ENCODE measurements at places on chromosomes 4 and X.
A peak's percentile ranks its signal among the peaks of the same experiment; 100 is the strongest.

DNA sequence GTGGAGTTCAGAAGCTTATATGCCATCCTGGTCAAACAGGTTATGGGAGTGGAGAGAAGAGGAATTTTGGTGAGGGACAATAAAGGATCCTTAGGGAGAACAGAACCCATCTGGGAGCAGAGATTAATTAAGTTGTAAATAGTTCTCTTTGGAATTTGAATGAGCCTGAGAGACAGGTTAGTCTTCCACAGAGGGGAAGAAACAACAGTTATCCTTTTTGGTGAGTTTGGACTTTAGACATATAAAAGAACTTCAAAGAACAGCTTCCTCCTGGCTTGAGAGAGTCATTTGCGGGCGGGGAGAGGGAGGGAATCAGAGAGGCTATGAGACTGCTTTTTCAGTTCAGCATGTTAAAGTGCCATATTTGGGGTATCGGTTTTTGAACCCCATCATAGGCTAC lies 793.3 kb upstream of the MAGEB2 start:
- no peak for DNase-seq

DNA sequence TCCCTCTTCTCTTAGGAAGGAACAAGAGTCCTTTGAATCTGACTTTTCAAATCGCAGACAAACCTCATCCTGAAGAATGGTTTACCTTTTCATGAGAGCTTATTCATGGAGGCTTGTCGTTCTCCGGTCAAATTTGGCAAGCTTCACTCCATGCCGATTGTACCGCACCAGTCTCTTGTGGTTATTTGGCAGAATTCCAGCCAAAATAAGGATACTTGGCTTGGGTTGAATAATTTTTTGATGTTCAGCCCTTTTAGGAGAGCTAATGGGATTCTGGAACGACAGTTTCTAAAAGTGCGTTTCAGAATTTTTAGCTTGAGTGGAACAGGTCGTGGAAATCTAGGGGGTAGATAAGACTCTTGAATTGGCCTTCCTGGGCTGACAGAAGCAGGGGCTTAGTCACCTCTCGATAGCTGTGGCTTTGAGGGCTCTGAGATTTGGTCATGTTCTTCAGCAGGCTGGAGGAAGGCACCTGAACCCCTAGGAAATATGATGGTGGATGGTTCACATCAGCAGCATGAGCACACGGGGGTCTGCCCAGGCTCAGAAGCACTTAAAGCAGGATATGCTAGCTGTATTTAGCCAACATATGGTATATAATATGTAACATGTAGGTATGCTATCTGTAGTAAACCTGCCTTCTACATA lies 1.5 kb downstream of the KLHL2 start:
- no peak for DNase-seq

GRCh38 chrX:19955306-19955705 lies 35.6 kb downstream of the BCLAF3 start:
- DNase-seq: no peak

DNA sequence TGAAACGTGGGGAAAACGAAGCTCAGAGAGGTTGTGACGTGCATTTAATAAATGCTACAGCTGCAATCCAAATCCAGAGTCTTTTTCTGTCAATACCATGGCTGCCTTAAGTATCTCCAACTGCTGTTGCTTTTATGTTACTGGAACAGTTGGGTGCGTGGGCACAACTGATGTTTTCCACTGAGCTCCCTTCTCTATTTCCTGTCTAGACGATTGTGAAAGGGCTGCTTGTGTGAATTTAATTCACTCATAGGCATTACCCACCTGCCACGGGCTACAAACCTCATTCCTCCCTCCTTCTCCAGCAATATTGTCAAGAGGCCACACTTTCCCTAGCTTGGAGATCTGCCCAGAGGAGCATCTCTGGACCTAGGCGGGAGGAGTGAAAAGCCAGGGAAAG lies 526.0 kb downstream of the MID1IP1 start:
- DNase-seq: no peak

- DNase-seq: no peak
These were observed 109.4 kb downstream of the ZNF518B start for GRCh38 chr4:10347815-10348214.

- DNase-seq: no peak
These were observed 978.3 kb upstream of the TENM3 start for GRCh38 chr4:181264893-181265292.

DNA sequence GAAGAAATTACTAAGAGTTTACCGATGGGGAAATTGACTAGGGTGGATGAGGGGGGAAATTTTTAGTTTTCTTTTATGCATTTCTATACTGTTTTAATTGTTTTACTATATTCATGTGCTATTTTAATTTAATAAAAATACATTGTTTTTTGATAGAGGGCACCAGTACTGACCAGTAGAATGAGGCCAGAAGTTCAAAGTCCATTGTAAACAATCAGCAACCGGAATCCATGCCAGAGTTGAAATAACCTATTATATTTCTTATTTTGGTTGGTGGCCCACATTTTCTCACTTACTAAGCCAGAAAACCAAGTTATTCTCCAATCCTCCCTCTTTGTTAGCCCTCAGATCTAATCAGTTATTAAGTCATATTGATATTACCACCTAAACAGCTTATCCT lies 595.9 kb downstream of the SMARCA1 start:
- no peak for DNase-seq

- no peak for DNase-seq
These were observed at the start of gene CDX4 for GRCh38 chrX:73446831-73447230. Gene CDX4 (plus strand): TSS chrX:73447053. CDS start chrX:73447254, 201 bp downstream.

DNA sequence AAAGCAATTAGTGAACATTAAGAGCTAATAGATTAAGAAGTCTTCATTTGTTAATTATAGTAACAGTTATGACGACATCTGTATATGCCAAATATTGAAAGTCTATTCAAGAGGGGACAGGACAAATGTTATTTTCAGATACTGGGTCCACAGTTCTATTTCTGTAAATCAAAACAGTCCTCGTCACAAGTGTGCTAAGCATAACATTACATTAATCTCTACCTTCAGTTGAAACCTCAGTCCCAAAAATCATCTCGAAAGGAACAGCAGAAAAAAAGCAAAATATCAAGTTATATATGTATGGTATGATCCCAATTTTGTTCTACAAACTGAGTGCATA lies 70.3 kb downstream of the APBB2 start:
- no peak for DNase-seq

GRCh38 chr4:53744446-53745160 lies 153.3 kb upstream of the LNX1 start:
- peak; percentile 88 for DNase-seq

DNA sequence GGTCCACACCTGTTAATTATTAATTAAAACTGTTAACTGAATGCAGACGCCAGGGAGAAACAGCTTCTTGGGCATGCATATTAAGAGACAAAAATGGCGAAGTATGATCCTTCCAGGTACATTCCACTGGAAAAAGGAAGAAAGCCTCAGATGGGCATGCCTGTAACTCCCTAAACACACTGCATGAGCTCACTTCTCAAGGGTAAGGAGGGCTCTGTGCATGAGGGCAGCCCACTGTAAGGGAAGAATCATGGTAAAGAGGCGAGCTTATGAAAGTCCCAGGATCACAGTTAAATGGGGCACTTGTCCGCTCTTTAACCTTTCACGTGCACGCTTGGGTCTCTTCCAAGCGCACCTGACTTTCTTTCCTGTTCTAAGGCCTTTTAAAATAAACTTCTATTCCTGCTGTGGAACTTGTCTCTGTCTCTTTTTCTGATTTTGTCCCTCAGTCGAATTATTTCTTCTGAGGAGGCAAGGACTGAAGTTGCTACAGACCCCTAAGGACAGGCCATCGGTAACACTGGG lies 321.7 kb downstream of the PPP1R2C start:
- DNase-seq: no peak

DNA sequence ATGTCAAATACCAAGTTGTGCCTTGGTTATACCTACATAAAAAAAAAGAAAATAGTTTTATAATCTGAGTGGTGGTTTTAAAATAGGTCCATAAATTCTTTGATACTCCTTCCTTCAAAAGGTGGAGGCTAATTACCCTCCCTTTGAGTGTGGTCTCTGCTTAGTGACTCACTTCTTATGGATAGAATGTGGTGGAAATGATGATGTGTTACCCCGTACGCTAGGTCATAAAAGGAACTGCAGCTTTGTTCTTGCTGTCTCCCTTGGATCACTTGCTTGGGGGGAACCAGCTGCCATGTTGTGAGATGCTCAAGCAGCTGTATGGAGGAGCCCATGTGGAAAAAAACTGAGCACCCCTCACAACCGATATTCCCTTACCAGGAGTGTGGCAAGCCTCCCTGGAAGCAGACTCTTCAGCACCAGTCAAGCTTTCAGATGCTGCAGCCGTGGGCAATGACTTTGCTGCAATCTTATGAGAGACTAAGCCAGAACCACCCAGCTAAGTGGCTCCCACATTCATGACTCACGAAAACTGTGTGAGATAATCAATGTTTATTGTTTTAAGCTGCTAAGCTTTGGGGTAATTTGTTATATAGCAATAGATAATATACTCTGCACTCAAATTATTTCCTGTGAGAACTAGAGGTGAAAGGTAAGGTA lies 195.0 kb upstream of the GATB start:
- DNase-seq: no peak

DNA sequence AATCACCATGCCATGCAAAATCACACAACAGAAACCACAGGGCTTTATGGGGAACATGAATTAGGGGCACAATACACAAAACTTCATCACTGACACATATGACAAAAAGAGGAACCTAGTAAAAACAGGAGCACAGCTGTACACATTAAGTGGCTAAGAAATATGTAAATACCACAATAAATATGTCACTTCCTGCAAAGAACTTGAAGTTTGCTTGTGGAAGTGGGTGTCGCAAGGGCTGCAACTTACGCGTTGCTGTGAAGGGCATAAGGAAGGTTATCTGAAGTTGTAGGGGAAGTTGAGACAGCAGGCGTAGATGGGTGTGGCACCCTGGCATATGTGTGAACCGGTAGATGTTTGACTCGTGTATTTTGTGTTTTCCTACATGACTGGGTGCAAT lies 42.4 kb downstream of the CLCN4 start:
- no peak for DNase-seq

GRCh38 chr4:170193496-170193895 lies 103.7 kb upstream of the AADAT start:
- no peak for DNase-seq

DNA sequence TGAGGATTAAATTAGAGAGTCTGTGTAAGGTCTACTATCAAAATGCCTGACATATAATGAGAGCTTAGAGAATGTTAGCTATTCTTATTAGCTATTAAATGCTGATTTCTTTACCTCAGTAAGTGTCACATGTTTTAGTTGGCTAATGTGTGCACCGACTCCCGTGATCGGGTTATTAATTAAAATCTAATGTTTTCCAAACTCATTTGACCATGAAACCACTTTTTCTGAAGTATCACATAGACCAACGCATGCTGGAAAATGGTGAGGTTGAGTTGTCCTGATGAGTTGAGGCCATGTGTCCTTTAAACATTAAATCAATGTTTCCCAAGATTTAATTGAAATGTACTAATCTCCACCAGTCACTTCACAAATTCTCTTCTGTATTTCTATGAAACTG lies 84.8 kb upstream of the C1QTNF7 start:
- DNase-seq: no peak

DNA sequence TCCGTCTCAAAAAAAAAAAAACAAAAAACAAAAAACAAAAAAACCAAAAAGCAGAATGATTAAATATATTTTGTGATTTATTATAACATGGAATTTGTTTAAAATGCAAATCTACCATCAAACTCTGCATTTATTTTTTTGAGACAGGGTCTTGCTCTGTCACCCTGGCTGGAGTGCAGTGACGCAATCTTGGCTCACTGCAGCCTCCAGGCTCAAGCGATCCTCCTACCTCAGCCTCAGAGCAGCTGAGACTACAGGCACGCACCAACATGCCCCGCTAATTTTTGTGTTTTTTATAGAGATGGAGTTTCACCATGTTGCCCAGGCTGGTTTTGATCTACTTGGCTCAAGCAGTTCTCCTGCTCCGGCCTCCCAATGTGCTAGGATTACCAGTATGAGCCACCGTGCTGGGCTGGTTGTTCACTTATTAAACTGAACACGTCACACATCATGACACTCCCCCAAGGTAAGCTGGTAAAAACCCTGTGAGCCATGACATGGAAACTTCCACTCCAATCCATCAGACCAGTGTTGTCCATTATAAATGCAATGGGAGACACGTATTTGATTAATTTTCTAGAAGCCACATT lies 45.7 kb downstream of the RBM47 start:
- no peak for DNase-seq

DNA sequence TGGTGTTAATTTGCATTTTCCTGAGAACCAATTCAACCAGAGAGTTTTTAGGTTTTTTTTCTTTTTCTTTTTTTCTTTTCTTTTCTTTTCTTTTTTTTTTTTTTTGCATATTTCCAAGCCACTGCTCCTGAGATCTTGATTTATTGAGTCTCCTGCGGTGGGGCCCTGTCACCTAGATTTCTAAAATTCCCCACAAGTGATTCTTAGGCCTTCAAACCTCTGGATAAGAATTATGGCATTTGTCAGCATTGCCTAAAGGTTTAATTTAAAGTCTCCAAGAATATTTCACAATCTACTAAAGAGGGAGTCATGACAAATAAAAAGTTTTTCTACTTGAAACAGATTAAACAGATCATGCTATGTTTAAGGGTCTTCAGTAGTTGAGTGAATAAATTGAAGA lies 84.9 kb downstream of the GAB1 start:
- no peak for DNase-seq

- no peak for DNase-seq
These were observed 353.0 kb downstream of the ADAM29 start for GRCh38 chr4:175271010-175271630.

DNA sequence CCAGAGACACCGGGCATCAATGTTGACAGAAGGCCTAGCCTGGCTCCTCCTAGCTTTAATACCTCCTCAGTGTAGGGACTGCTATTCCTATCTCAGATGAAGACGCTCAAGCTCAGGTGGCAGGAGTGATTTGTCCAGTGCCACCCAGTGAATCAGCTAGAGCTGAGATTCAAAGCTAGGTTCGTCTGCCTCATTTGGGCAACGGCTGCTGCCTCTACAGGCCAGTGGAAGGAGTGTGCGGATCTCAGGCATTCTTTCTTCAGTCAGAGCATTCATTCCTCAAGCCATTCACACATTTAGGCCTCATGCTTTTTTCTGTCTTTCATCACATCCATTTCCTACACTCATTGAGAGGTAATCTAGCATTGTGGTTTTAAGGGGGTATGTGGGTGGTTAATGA lies 7.3 kb downstream of the TSR2 start:
- DNase-seq: no peak

DNA sequence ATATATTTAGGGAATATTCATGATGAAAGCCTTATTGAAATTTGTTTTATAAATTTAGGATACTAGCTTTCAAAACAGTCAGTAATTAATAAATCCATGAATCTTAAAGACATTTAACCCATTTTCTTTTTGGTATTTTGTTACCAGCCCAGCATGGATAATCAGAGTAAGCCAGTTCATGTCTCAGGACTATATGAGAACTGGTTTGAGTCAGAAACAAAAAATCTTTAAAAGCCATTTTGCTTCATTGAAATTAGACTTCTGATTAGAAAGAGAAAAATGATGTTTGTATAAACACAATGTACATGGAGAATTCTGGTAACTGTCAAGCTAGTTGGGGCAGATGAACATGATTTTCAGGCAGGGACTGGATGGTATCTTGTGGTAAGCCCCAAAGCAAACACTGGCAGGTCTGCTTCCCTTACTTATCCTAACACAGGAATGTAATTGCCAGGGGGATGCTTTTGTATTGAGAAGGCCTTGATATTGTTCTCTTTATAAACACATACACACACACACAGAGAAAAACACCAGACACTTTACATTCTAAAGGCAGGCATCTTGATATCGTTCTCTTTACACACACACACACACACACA lies 9.4 kb downstream of the ARHGAP10 start:
- no peak for DNase-seq
